Esophagus squamous epithelium (tissue), 5 donors: ENCODE measurements at places on chromosomes 12 and 14.

DNA sequence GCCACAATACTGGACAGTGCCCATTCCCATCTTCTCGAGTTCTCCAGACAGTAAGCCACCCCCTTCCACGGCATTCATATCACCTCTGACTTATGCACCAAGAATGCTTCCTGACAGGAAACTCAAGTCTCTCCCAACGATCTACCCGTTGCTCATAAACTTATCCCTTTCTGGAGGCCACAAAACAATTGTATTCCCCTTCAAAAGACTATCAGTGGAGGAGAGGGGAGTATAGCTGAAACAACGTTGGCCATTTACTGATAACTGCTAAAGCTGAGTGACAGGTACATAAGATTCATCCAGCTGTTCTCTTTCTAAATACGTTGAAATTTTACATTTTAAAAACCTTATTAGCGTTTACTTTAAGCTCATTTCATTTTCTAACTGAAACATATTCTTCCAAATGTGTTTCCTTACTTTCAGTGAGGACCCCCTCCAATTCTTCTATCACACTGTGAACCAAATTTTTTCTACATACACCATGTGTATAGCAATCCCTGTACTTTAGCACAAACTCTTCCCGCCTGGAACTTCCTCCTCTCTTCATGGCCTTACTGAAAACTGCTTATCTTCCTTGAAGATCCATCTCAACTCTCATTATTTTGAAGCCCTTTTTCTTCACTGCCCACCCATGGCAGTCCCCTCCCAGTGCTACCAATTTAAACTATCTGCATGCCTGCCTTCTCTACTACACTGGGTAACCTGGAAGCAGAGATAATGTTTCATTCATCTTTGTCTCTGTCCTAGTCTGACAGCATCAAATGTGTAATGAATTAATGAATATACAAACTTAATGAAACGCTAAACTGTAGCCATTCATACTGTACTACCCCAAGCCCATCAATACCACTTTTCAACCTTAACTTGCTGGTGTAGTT, 28.8 kb downstream of the ATXN2 start:
- DNase-seq: no peak

- no peak for DNase-seq
These were observed 5.0 kb downstream of the BEST3 start for GRCh38 chr12:69694123-69694522.

DNA sequence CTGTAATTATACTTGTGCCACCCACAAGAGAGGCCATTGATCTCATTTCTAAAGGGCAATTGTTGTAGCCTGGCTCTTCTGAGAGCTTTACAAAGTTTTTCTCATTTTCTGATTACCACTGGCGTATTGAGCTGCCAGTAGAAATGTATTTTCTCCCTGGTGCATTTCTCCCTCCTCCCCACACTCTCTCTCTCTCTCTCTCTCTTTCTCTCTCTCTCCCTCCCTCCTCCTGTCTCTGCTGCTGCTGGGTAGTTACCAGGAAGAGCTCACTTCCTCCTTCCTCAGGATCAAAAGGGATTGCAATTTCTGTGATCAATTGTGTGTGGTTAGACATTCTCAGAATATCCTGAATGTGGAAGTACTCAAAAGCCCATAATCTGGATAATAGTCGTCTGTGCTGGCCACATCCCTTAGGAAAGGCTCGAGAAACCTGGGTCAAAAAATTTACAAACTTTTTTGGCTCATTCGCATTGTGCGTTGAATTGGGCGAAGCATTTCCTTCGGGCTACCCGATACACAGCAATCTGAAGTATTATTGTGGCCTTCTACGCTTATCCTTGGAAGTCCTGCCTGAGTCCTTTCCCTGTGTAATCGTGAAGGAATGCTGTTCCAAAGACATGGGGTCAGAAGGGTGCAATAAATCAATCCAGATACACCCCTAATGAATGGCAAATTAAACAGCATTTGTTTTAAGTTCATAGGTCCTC, 254.8 kb downstream of the MSRB3 start:
- no peak for DNase-seq

- DNase-seq: no peak
These were observed 70.2 kb downstream of the TUNAR start for GRCh38 chr14:95946867-95947266.

GRCh38 chr12:21337453-21337852, 2.7 kb upstream of the SLCO1A2 start:
- DNase-seq: no peak

GRCh38 chr14:51807356-51807755, 53.1 kb upstream of the GNG2 start:
- no peak for DNase-seq

GRCh38 chr12:65742018-65743010, 82.0 kb upstream of the HMGA2 start:
- DNase-seq: no peak

- DNase-seq: no peak
These were observed 416.8 kb downstream of the LRFN5 start for GRCh38 chr14:42023452-42023851.

DNA sequence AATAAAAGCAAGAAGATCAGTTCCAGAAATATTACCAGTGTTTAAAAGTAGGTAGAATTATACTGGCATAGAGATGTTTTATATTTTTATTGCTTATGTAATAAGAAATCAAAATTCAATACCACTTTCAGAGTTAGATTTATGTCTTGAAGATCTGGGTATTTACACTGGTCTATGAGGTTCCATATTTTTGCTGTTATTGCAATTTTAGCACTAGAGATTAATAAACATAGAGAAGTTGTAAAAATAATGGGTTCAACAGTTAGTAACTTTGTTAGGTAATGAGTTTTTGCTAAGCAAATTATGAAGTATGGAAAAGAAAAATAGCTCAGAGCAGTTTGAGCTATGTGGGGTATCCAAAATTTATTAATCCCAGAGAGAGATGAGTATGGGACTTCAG, 188.1 kb downstream of the SYT10 start:
- DNase-seq: no peak

DNA sequence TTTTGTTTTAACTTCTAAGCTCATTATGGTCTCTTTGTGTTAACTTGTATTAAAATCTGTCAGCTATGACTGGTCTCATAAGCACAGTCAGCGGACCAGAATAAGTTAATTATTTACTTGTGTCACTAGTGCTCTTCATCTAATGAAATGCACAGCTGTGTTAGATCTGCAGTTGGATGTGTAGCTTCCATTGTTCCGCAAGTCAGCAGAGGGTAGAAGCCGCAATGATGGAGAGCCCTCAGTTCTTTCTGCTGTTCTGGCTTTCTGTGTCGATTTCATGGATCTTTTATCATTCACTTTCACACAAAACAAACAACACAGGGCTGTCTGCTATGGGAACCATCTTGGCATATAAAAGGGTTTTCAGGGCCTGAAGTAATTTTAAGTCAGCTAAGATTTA, 89.3 kb upstream of the RFX4 start:
- no peak for DNase-seq
